CD4-positive, alpha-beta T cell (primary cell): ENCODE measurements at places on chromosomes 5 and 9. TPM values are rescaled to one million over a fixed set of nuclear protein-coding genes. Genes with fewer than 3 reads are reported as not detected.

SYK gene
- total RNA-seq = 1.2 TPM

S1PR3 gene
- 0.33 TPM for total RNA-seq

RANBP3L gene
- total RNA-seq = not detected

TMEFF1 gene
- not detected for total RNA-seq

DNA sequence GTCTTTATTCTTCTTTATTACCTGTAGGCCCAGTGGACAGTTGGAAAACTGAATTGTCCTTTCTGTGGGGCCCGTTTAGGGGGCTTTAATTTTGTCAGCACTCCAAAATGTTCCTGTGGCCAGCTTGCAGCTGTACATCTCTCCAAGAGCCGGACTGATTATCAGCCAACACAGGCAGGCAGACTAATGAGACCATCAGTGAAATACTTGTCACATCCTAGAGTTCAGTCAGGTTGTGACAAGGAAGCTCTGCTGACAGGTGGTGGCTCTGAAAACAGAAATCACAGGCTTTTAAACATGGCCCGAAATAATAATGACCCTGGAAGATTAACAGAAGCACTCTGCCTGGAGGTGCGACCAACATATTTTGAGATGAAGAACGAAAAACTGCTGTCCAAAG, 47.9 kb downstream of the RNF180 start:
- H3K4me3 ChIP-seq = no peak overlapping the region
- no peaks in the 10 kb centered on the region for H3K36me3 ChIP-seq
- H3K4me1 ChIP-seq = no peaks in the 10 kb centered on the region
- no peaks in the 10 kb centered on the region for H3K27me3 ChIP-seq

DNA sequence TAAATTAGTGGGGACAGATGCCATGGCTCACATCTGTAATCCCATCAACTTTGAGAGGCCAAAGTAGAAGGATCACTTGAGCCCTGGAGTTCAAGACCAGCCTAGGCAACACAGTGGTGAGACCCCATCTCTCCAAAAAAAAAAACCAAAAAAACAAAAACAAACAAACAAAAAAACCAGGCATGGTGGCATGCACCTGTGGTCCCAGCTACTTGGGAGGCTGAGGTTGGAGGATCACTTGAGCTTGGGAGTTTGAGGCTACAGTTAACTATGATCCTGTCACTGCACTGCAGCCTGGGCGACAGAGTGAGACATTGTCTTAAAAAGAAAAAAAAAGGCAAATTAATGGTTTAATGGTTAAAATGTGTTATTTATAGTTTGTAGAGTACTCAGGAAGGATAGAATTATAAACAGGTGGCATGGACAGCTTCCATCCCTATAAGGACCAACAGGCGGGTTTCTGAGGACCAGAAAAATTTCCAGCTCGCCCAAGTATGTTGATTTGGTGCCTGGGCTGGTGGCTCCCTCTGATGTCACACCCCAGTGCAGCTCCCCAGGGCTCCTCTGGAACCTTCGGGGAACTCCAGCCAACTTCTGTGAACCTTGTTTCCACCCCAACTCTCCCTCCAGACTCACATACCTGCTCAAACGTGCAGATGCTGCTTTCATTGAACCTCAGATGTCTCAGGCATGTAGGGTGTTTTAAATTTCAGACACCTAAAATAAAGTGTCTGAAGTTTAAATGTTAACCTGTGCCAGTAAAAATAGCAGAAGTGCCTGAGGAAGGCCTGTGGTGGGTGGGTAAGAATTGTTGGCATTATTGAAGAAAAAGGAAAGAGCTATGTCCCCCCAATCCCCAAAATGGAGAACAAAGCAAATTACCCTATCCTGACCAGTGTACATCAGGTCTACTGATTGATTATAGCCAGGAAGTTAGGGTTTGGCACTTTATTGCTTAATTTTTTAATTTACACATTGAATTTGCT, 69.0 kb downstream of the TRIO start:
- H3K4me1 ChIP-seq = no peaks in the 10 kb centered on the region
- H3K4me3 ChIP-seq = no peak overlapping the region
- no peak for DNase-seq
- H3K36me3 ChIP-seq = no peaks in the 10 kb centered on the region
- H3K27me3 ChIP-seq = no peaks in the 10 kb centered on the region

DNA sequence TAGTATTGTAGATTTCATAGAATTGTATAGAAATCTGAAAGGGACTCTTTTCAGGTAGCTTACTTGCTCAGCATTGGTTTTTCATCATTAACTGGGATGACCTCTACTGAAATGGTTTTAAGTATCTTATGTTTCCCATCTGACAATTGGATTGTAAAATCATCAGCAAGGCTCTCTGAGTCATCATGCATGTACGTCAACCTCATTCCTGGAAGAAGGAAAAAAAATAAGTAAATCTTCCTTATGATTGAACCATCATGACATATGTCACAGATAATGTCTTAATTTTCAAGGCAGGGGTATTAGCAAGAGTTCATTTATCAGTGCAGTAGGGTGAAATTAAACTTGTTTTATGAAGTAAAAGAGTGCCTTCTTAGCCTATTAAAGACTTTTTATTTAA, 74.9 kb upstream of the CER1 start:
- no peak overlapping the region for H3K4me3 ChIP-seq
- H3K36me3 ChIP-seq = no peaks in the 10 kb centered on the region
- no peak overlapping the region for H3K27ac ChIP-seq
- no peaks in the 10 kb centered on the region for H3K4me1 ChIP-seq
- no peak for DNase-seq
- no peaks in the 10 kb centered on the region for H3K27me3 ChIP-seq

GRCh38 chr9:115590011-115590410, 472.1 kb upstream of the TNC start:
- no peak overlapping the region for H3K27ac ChIP-seq
- peaks cover 5% of the 10 kb centered on the region for H3K27me3 ChIP-seq
- H3K4me1 ChIP-seq = no peaks in the 10 kb centered on the region

- no peaks in the 10 kb centered on the region for H3K36me3 ChIP-seq
- no peak for DNase-seq
- no peak overlapping the region for H3K4me3 ChIP-seq
- peaks cover 11% of the 10 kb centered on the region for H3K27me3 ChIP-seq
- H3K27ac ChIP-seq = no peak overlapping the region
These were observed 14.6 kb downstream of the MAP1B start for GRCh38 chr5:72121780-72122445.

DNA sequence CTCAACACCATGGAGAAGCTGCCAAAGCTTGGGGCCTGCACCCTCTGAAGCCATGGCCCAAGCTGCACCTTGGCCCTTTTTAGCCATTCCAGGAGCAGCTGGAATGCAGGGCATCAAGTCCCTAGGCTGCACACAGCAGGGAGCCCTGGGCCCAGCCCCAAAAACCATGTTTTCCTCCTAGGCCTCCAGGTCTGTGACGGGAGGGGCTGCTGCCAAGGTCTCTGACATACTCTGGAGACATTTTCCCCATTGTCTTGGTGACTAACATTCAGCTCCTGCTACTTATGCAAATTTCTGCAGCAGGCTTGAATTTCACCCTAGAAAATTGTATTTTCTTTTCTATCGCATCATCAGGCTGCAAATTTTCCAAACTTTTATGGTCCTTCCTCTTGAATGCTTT, 64.6 kb downstream of the ELOVL7 start:
- H3K36me3 ChIP-seq = no peaks in the 10 kb centered on the region
- H3K27me3 ChIP-seq = no peaks in the 10 kb centered on the region
- H3K4me1 ChIP-seq = no peaks in the 10 kb centered on the region
- DNase-seq = no peak

DNA sequence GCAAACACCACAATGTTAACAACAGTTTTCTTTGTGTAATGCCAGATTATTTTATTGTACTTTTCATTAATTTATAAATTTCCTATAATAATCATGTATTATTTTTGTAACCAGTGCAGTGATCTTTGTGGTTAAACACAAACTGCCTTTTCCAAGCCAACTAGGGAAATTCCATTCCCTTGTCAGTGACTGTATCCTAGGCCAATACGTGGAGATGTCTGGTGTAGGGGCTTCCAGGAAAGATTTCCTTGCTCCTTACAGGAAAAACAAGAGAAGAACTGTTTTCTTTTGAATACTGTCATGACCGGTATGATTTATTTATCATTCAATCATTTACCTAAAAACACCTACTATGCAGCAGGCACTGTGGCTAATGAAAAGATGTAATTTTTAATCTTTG, 31.4 kb downstream of the FANCC start:
- no peak overlapping the region for H3K27ac ChIP-seq
- H3K4me3 ChIP-seq = no peak overlapping the region
- H3K4me1 ChIP-seq = no peaks in the 10 kb centered on the region
- no peaks in the 10 kb centered on the region for H3K36me3 ChIP-seq

DNA sequence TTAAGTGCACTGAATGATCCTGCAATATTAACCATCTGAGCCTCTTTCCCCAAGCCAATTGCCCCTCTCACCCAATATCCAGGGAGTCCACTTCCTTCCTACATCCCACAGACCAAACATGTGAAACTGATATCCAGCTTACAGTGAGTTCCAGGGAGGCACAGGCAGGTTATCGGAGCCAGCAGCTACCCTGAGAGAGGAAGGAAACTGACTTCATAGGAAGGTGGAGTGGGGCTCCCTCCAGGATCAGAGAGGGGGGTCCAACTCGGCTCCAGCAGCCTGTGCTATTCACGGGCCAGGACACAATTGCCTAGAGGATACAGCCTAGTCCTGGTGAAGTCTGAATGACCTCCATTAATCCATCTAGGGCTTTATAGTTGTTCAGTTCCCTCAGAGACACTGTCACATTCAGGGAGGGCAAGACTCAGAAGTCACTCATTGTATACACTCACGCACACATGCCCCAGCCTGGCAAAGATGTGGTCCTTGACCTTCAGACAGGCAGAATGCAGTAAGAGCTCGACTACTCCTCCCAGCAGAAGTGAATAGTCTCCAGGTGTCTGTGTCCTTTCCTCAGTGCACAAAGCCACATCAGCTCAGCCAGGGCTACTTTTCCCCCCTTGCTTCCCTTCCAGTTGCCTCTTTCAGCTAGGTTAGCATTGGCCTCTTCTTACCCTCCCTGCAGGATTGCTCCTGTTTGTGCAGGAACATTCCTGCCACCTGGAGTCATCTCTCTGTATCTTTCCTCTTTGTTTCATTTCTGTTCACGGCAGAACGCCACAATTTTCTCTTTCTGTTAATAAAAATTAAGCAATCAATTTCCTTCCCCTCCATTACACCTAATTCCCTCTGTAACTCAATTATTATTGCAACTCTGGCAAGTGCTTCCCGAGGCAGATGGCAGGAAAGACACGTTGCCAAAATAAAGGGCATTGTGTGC, 501.7 kb downstream of the ARHGEF28 start:
- H3K4me1 ChIP-seq = no peaks in the 10 kb centered on the region
- peaks cover 4% of the 10 kb centered on the region for H3K27me3 ChIP-seq
- no peak overlapping the region for H3K27ac ChIP-seq
- no peak for DNase-seq
- H3K36me3 ChIP-seq = no peaks in the 10 kb centered on the region

GRCh38 chr5:82183828-82184227, 94.3 kb downstream of the RPS23 start:
- no peak overlapping the region for H3K4me3 ChIP-seq
- H3K36me3 ChIP-seq = no peaks in the 10 kb centered on the region
- no peaks in the 10 kb centered on the region for H3K4me1 ChIP-seq

DNA sequence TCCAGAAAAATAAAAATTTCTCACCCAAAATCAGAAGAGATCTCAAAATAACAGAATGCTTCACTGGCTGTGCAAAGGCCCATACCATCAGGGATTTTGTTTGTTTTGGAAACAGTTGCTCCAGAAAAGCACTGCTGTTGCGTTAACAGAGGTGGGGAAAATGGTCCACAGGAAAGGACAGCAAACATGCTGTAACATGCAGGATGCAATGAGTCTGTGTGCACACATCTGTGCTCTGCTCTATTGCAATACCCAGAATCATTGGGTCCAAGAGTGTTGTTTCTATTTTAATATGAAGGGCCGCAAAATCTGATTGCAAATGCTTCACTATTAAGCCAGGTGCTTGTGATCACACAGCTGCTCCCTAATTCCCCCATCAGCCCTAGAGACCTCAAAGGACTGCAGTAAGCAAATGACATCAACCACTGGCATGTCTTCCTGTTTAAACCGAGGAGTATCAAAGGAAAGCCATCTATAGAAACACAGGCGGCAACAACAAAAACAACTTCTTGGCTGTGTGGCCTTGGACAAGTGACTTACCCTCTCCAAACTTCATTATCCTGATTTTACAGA, 141.0 kb downstream of the DCP2 start:
- H3K4me3 ChIP-seq = no peak overlapping the region
- H3K27ac ChIP-seq = no peak overlapping the region
- H3K4me1 ChIP-seq = no peaks in the 10 kb centered on the region
- no peaks in the 10 kb centered on the region for H3K27me3 ChIP-seq
- DNase-seq = no peak

DNA sequence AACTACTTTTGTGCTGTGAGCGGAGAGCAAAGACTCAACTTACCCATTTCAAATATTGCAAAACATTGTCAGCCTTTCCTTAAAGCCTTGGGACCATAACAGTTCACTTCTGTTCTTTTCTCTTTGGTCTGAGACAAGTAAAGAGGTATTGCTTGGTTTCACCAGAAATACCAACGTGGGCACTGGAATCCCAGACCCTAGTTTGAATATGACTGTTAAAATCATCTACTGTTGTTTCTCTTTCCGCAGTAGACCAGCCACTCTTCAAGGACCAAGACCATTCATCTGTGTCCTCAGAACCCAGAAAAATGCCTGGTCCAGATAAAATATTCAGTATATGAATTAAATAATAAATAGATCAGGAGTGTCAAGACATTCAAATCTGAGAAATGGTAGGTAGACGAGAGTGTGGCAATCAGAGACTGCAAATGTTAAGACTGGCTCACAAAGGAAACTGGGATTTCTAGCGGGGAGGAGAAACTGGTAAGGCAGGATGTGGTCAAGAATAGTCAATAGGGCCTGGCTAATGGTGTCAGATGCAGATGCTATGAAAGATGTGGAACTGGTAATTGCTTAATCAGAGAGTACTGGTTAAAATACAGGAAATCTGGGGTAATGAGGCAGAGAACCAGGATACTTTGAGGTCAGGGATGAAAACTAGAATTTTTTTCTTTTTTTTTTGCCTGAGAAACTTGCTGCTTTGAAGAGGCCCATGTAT, 82.1 kb upstream of the IL33 start:
- peaks cover 5% of the 10 kb centered on the region for H3K4me1 ChIP-seq
- H3K36me3 ChIP-seq = no peaks in the 10 kb centered on the region
- no peak overlapping the region for H3K4me3 ChIP-seq
- DNase-seq = no peak

DNA sequence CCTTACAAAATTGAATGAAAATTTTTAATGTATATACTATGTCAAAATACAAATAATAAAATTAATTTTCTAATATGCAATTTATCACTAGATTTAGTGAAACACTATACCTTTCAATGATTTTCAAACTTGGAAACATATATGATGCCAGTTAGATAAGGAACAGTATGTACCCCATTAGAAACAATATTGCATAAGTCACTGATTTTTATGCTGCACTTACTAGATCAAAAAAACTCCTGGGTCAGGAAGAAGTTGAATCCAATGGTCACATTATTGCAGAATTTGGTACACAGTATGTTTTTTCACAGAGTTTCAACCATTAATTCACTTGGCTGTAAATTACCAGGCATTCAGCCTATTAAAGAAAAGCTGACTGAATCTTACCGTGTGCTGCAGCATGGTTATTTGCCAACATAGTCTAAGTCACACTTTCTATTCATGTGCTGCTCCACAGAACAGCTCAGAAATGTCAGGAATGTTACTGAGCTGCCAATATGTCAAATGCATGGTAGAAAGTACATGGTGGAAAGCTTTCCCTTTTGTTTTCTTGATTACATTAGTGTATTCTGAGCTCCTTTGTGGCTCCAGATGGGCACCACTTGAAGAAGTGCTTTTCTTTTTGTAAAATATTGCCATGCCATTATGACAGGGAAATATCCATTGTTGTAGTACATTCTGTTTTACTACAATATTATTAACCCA, 9.9 kb upstream of the PRR16 start:
- H3K27ac ChIP-seq = no peak overlapping the region
- no peaks in the 10 kb centered on the region for H3K36me3 ChIP-seq
- DNase-seq = no peak
- H3K4me3 ChIP-seq = no peak overlapping the region
- H3K27me3 ChIP-seq = no peaks in the 10 kb centered on the region
